ENCODE measurements at places on chromosomes 2 and 18.

DNA sequence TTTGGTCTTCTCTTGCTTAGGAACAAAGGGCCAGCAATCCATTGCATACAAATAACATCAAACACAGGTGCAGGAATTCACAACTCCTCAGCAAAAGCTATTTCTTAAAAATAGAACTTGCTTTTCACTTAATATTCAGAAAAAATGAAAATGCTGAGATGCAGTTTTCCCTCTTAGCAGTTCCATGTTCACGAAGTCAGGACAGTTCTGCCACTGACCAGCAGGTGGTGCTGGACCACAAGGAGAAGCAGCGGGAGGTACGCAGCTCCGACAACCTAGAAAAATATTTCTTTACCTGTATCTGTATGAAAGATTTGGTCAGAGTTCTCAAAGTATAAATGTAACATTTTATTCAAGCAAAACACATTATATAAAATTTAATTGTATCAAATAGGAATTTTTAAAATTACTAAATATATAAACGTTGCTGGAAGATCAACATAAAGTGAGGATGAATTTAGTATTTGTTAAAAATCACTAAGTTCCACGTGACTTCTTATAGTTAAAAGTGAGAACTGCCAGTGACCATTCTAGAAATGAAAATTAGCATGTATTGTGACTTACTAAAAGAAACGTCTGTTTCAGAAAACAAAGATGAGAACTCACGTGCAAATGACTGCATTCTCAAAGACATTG lies 48.8 kb downstream of the ADNP2 start:
- DNase-seq, result peak; percentile 85

- DNase-seq, result peak; percentile 26
Measured at GRCh38 chr2:107001062-107001461, 115.1 kb upstream of the ST6GAL2 start.

GRCh38 chr2:68103030-68103708 lies 40.4 kb upstream of the C1D start:
- no peak for DNase-seq

DNA sequence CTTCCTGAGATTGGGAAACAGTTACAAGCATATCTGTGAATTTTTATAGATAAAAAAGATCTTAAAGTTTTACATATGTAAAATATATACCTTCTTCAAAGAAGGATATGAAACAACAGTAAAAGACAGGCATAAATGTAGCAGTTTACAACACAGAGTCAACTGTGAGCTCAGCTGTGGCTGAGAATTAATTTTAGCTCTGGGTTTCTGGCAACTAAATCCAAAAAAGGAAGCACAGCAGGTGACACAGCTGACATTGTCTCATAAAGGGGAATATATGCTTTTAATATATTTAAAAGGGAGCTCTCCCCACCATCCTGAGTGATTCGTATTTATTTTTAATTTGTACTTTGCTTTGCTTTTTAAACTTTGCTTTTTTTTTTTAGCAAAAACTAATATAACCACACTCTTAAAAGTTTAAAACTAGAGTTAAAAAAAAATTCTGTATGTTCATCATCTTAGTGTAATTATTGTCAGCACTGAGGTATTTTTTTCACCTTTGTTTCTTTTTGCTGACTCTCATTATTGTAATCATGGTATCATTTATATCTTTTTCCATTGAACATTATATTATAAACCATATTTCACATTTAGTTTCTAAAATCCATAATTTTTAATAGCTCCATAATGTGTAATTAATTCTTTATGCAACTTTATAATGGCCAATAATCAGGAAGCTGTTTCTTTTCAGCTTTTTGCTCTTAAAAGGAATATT lies 6.7 kb downstream of the TUBB6 start:
- no peak for DNase-seq

DNA sequence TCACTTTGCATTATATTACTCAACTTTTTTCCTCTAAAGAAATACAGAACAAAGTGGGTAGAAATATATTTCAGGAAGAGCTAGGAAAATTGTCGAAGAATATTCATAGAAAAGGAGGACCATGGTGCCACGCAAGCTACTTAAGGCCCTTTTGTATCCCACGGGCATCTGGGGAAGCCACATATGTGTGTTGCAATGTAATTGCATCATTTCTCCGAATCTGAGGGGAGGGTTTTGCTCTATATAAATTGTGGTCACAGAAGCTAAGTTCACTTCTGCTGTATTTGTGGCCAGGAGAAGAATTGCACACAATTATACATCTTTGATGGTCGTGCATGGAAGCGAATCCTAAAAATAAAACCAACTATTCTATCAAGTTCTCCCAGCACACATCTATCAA lies 360.3 kb downstream of the IRS1 start:
- no peak for DNase-seq

DNA sequence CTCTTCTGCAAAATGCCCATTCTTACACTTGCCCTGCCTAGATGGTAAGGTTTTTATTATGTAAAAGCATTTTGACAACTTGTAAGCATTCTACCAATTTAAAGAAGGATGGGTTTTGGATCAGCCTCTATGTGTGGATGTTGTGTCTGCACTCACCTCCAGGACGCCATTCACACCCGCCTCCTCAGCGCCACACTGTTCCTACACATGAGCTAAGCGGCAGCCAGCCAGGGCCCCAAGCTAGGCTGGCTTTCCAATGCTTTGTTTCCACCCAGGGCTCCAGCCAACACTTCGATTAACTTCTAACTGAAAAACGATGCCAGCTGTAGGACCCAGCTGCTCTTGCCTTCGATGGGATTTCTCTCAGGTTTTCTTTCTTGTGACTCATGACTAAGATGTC lies 73.3 kb upstream of the FZD7 start:
- DNase-seq, result no peak

DNA sequence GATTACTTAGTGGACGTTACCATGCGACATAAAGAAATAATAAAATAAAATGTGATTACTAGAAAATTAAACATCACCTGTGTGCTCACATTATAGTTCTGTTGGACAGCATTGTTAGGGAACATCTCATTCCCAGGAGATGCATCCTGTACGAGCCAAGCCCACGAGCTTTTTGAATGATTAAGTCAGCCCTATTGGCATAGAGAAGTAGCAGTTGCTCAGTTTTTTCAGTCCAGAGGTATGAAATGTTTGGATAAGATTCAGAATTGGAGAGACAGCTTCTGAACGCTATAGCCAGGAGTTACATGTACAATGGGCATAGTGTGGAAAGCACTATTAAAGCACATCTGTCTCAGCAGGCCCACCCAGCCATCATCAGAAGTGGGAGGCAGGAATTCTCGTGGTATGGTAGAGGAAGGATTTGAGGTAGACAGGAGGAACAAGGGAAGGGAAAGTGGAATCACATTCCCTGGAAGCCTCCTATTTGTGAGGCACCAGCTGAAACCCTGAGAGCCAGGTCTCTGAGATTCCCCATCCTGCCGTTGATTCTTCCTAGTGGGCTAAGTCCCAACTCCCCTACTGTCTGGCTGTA lies 8.6 kb downstream of the SPATS2L start:
- DNase-seq, result peak; percentile 20

DNA sequence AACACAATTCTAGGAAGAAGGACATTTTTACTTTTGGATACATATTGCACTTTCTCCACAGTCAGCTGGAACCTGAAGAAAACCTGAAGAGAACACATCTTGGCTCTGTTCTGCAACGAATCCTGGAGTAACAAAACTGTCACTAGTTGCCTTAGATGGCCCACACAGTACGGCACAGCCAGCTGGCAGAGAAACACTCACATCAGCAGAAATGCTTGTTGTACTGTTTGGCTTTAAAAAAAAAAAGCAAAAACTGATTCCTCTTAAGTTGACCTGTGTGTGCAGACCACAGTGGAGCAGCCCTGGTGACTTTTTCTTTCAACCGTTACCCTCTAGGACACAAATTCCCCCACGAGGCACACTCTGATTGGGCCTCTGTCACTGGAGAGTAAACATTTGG lies 152.3 kb upstream of the TWIST2 start:
- DNase-seq, result no peak

DNA sequence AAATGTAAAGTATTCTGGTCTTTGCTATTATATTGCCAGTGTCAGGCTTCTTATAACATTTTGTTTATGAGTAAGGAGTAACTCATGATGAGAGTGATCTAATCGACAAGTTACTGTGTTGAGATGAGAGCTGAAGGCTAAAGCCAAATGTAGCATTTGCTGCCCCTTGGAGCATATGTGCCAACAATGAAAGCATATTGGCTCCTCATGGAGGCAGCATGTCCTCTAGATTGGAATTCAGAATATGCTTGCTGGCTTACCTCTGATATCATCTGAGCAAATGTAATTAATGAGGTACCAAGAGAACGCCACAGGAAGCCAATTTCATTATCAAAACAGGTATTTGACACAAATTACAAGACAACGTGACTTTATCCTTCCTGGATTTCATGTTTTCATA lies 781.1 kb upstream of the FSHR start:
- no peak for DNase-seq

DNA sequence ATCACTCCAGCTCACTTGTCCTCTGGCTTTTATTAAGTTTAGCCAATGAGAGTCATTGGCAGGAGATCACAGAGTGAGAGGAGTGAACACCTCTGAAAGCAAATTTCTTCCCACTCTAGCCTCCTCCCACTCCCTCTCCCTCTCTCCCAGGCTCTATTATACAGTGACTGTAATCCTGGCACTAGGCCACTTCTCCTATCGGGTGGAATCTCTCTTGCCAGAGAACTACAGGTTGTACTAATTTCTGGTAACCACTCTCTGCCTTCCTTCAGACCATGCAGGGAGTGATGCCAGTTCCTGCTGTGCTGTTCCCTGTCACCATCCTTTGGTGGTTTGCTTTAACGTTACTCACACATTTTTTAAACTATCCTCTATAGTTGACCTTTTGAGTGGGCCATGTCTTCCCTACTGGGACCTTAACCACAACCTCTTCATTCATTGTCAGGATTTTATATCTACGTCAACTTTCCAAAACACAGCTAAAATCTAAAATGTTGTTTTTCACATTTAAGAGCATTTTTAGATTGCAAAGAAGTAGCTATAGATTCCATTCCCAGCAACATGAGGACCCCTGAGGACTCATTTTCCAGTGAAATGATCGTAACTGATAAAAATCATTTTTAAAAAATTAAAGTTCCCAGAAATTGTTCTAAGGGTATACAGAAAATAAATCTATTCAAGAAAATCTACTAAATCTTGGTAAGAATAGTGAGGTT lies 217.1 kb downstream of the MREG start:
- peak; percentile 60 for DNase-seq

DNA sequence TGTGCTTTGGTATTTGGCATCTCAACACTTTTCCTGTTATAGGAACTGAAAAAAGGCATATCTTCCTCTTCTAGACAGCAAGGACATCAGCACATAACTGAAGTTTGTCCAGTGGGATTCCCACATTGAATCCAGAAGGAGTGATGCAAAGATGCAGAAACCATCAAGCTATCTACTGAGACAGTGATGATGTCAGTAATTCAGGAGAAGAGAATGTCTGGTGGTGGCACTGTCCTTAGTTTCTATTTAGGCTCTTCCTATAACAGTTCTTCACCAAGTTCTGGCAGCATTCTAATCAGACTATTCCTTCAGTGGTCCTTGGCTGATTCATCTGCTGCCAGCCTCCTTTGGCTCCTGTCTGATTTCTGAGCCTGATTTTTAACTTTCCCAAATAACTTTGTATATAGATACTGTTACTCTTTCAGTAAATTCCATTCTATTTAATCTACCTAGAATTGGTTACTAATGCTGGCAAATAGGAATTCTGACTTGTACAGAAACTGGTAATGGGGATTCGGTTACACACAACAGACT lies 56.6 kb upstream of the AGPS start:
- DNase-seq, result no peak

GRCh38 chr2:136116813-136117390 lies 1.0 kb downstream of the CXCR4 start:
- no peak for DNase-seq

DNA sequence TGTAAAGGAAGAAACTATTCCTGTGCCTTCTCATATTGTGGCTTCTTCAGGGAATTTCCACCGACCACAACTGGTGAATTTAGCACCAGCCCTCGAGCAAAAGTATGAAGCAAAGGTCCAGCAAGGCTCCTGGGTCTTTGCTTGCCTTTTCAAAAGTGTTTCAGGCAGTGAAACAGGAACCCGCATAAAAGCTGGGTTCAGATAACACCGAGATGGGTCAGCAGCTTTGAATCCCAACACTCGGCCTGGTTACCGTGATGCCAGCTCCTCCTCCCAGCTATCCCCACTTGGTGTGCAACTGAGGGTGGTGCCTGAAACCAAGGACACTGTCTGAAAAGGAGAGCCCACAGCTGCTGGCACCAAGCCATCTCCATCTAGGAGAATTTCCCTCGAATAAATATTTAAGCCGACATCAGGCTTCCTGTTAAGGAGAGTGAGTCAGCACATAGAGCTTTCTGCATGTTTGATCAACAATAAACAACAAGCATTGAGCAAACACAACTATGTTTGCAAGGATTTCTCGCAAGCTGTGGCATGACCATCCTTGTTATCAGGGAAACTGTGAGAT lies 69.5 kb downstream of the ANTXR1 start:
- peak; percentile 94 for DNase-seq

- peak; percentile 88 for DNase-seq
Measured at GRCh38 chr2:138356178-138356577, 145.4 kb upstream of the SPOPL start.

- DNase-seq, result no peak
Measured at GRCh38 chr2:236748801-236749200, 179.2 kb downstream of the ACKR3 start.

DNA sequence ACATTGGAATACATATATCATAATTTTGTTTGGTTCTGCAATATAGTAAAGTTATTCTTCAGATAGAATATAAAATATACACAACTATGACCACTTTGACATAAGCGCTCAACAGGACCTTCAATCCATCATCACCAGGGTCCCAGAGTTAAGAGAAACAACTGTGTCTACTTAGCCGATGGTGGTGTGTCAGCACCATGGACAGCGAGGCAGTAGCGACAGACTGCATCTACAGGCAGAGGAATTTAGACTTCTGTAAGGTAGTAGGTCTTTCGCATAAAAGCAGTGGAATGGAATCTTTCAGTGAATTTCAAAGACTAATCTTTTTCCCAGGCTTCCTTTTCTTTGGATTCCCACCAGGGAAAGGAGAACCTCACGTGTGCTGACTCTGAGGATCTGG lies 20.5 kb upstream of the LRPPRC start:
- DNase-seq, result peak; percentile 72

- peak; percentile 54 for DNase-seq
Measured at GRCh38 chr2:166516712-166517303, 22.8 kb upstream of the SCN7A start.

DNA sequence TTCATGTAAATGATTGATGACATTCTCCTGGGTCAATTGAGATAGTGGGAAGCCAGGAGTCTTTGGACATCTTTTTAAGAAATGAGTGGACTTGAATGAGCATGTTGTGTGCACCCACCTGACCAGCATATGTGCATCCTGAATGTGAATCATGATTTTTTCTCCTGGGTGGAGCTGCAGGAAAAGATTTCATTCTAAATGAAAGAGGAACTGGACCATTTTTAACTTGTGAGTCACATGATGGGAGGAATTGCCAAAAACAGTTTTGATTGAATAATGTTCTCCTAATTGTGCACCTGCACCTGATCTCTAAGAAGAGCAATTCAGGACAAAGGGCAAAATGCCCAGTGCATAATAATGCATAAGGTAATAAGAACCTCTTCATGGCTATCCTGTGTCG lies 32.3 kb downstream of the COPS8 start:
- DNase-seq, result peak; percentile 21

Data from fibroblast of pulmonary artery (primary cell).